ENCODE measurements at places on chromosomes 2 and 18.
A peak's percentile ranks its signal among the peaks of the same experiment; 100 is the strongest.

DNA sequence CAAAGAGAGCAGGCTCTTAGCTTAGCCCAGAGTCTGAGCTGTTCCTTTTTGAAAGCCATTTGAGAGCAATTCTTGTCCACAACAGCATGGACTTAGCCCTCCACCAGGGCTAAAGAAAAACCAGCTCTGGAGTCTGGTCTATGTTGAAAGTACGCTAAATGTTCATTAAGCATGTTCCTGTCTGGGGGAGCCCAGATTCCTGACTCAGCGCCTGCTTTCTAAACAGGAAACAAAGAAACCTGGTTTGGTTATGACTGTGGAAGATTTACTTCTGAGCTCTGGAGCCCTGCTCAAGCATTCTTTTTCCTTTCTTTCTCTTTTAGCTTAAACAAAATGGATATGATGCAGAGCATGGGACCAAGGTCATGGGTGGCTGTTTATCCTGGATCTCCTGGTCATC is 279.8 kb downstream of the RBM43 start:
- H3K36me3 ChIP-seq, result no peaks in the 10 kb centered on the region
- no peak overlapping the region for H3K4me3 ChIP-seq
- no peak overlapping the region for H3K27ac ChIP-seq
- DNase-seq, result no peak

- no peak overlapping the region for H3K4me3 ChIP-seq
- no peak overlapping the region for H3K27ac ChIP-seq
- no peak for DNase-seq
- H3K4me1 ChIP-seq, result no peaks in the 10 kb centered on the region
- peaks cover 9% of the 10 kb centered on the region for H3K27me3 ChIP-seq
Measured at GRCh38 chr2:35887146-35887545, 468.4 kb upstream of the CRIM1 start.

- no peak for DNase-seq
- H3K4me1 ChIP-seq, result no peaks in the 10 kb centered on the region
- H3K36me3 ChIP-seq, result peaks cover 1% of the 10 kb centered on the region
- H3K4me3 ChIP-seq, result no peak overlapping the region
- H3K27me3 ChIP-seq, result peaks cover 4% of the 10 kb centered on the region
Measured at GRCh38 chr2:56505885-56506284, 322.1 kb downstream of the CCDC85A start.

GRCh38 chr2:190382851-190383250 is 25.3 kb upstream of the MFSD6 start:
- H3K27me3 ChIP-seq, result no peaks in the 10 kb centered on the region
- H3K36me3 ChIP-seq, result no peaks in the 10 kb centered on the region
- no peak overlapping the region for H3K4me3 ChIP-seq
- H3K27ac ChIP-seq, result no peak overlapping the region
- DNase-seq, result no peak

GRCh38 chr2:54830546-54830945 is 107.1 kb downstream of the EML6 start:
- DNase-seq, result no peak
- H3K4me1 ChIP-seq, result no peaks in the 10 kb centered on the region
- H3K4me3 ChIP-seq, result no peak overlapping the region
- peaks cover 8% of the 10 kb centered on the region for H3K27me3 ChIP-seq
- H3K27ac ChIP-seq, result no peak overlapping the region
- H3K36me3 ChIP-seq, result no peaks in the 10 kb centered on the region

- H3K27ac ChIP-seq, result no peak overlapping the region
- no peaks in the 10 kb centered on the region for H3K36me3 ChIP-seq
- no peak overlapping the region for H3K4me3 ChIP-seq
Measured at GRCh38 chr2:68992341-68992740, 17.9 kb downstream of the GKN1 start.

- H3K36me3 ChIP-seq, result no peaks in the 10 kb centered on the region
- peaks cover 77% of the 10 kb centered on the region for H3K4me1 ChIP-seq
- no peak overlapping the region for H3K4me3 ChIP-seq
- H3K27me3 ChIP-seq, result no peaks in the 10 kb centered on the region
Measured at GRCh38 chr2:231189171-231189530, 9.3 kb upstream of the ARMC9 start.

DNA sequence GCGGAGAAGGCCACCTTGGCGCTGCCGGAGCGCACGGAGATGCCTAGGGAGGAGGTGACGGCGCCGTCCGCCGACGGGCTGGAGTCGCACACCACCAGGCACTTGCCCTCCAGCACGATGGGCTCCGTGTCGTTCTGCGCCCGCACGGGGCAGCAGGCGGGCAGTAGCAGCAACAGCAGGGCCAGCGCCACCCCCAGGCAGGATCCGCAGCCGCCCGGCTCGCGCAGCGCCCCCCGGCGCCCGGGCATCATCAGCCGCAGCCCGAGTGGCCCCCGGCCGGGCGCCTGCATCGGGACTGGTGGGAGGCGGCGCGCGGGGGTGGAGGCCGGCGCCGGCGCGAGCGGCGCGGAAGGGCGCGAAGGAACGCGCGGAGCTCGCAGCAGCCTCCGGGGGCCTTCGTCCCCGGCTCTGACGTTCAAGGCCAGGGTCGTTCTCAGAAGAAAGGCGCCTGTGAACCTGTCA is 2.2 kb downstream of the CBLN2 start:
- peaks cover 19% of the 10 kb centered on the region for H3K4me1 ChIP-seq
- H3K4me3 ChIP-seq, result no peak overlapping the region
- no peaks in the 10 kb centered on the region for H3K36me3 ChIP-seq

DNA sequence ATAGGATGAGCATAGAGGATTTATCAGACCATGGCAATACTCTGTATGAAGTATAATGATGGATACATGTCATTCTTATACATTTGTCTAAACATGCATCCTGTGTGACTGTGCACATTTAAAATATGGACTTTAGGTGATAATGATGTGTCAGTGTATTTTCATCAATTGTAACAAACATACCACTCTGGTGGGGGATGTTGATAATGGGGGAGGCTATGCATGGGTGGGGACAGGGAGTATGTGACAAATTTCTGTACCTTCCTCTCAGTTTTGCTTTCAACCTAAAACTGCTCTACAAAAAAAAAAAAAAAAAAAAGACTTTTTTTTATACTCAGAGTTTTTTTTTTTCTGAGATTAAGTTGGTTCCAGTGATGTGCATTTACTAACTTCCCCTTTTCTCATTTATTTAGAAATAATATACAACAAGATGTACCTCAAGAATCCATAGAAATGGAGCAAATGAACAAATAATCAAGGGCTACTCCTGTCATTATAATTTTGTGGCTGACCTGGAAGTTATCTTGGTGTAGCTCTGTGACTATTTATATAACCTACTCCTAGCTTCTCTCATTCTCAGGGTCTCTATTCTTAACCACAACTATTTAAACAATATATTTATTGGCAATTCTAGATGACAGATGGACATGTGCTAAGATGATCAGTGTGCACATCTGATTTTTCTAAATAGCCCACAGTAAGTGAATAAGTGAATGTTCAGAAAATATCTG is 108.9 kb upstream of the ITGA4 start:
- peaks cover 1% of the 10 kb centered on the region for H3K4me1 ChIP-seq
- DNase-seq, result no peak
- H3K27ac ChIP-seq, result no peak overlapping the region
- no peaks in the 10 kb centered on the region for H3K36me3 ChIP-seq
- H3K4me3 ChIP-seq, result no peak overlapping the region

GRCh38 chr2:216499641-216500218 is 1.1 kb downstream of the RPL37A start:
- H3K27ac ChIP-seq, result peak overlapping the region; percentile 85
- peaks cover 78% of the 10 kb centered on the region for H3K4me1 ChIP-seq
- H3K4me3 ChIP-seq, result peak overlapping the region; percentile 86
- H3K27me3 ChIP-seq, result no peaks in the 10 kb centered on the region

GRCh38 chr2:201704536-201704935 is 6.1 kb upstream of the MPP4 start:
- peaks cover 11% of the 10 kb centered on the region for H3K4me1 ChIP-seq
- H3K27ac ChIP-seq, result no peak overlapping the region
- no peak for DNase-seq
- no peaks in the 10 kb centered on the region for H3K27me3 ChIP-seq
- H3K4me3 ChIP-seq, result no peak overlapping the region

DNA sequence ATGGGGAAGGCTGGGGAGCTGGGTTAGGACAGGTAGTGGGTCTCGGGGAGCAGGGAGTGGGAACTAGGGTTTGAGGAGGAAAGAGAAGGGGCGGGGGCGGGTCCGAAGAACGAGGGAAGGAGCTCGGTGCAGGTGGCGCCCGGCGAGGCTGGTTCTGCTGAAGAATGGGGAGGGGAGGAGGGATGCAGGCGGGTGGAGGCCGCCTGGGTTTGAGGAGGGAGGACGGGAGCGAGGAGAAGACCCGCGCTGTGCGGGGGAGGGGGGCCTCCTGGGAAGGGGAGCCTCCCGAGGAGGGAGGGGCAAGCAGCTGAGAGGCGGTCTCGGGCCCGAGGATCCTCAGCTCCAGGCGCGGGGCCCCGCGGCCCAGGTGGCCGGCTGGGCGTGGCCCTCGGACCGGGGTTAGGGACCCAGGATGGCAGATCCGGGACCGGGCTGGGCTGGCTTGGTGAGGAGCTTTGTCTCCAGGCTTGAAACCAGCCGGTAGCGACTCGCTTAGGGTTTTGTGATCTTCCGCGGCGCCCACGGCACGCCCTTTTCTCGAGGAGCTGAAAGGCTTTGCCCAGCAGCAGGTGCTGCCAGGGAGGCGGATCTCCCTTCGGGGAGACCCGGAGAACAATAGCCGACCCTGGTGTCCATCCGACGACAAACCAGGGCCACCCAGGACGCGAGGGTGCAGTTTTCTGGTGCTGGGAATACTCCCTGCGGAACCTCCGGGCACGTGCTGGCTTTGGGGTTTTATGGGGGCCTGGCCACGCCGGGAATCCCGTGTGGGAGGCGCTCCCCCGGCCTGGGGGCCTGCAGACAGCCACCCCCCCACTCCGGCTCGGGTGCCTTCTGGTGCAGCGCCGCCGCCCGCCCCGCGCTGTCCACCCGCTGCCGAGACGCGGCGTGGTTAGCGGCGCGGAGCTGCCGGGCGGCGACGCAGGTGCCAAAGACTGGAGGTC is 1.4 kb downstream of the DPYSL5 start:
- peak overlapping the region; percentile 25 for H3K4me3 ChIP-seq
- no peak overlapping the region for H3K27ac ChIP-seq
- peaks cover 16% of the 10 kb centered on the region for H3K4me1 ChIP-seq
- peaks cover 55% of the 10 kb centered on the region for H3K27me3 ChIP-seq
- DNase-seq, result no peak
- no peaks in the 10 kb centered on the region for H3K36me3 ChIP-seq

- peaks cover 10% of the 10 kb centered on the region for H3K4me1 ChIP-seq
- DNase-seq, result no peak
Measured at GRCh38 chr2:159193791-159194190, 92.7 kb downstream of the WDSUB1 start.

DNA sequence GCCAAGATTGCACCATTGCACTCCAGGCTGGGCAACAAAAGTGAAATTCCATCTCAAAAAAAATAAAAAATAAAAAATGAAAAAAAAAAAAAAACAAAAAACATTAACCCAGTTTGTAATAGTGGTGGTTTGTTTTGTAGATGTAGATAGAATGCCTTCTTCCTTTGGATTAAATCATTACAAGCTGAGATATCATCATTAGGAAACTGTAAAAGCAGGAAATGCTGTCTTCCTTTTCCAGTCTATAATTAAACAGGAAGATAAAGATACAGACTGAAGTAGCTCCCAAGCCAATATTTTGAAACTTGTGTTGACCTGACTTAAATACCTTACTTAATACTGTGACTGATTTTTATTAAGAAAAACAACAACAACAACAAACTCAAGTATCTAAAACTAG is 43.1 kb downstream of the RBMS1 start:
- H3K27ac ChIP-seq, result no peak overlapping the region
- DNase-seq, result no peak
- H3K4me3 ChIP-seq, result no peak overlapping the region
- no peaks in the 10 kb centered on the region for H3K27me3 ChIP-seq

DNA sequence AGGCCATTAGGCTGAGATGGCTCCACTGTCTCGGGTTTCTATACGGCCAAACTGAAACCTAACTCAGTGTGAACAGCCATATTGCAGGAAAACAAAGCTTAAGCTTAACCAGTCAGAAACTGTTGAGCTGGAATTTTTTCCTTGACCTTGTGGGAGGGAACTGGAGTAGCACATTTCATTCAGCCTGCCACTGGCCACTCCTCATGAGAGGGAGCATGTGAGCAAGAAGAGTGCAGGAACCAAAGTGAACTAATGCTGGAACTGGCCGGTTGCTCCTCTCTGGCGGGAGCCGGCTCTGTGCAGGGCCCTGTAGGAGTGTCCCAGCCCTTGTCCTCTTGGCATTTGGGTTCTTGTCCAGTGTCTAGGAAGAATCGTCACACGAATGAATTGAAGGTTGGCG is 5.9 kb upstream of the POLE4 start:
- H3K27ac ChIP-seq, result no peak overlapping the region
- no peak overlapping the region for H3K4me3 ChIP-seq
- no peak for DNase-seq
- peaks cover 4% of the 10 kb centered on the region for H3K36me3 ChIP-seq
- no peaks in the 10 kb centered on the region for H3K27me3 ChIP-seq
- H3K4me1 ChIP-seq, result peaks cover 8% of the 10 kb centered on the region

DNA sequence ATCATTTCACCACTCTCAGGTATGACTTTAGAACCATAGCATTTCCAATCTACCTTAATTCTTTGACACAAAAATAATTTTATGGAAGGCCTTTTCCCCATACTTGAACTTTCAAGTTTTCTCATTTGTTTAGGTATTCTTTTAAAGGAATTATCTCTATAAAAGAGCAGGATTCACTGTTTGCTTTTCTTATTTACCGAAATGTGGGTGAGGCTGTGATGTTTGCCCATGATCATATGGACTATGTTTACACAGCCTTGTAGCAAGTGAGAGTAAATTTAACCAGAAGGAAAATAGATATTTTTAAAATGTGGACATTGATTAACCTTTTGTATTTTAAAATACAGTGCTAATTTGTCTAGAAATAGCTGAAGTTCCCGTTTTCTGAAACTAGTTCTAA is 26.3 kb downstream of the CAB39 start:
- no peak for DNase-seq
- H3K4me3 ChIP-seq, result no peak overlapping the region
- no peaks in the 10 kb centered on the region for H3K36me3 ChIP-seq
- no peaks in the 10 kb centered on the region for H3K27me3 ChIP-seq
- peak overlapping the region; percentile 38 for H3K27ac ChIP-seq

DNA sequence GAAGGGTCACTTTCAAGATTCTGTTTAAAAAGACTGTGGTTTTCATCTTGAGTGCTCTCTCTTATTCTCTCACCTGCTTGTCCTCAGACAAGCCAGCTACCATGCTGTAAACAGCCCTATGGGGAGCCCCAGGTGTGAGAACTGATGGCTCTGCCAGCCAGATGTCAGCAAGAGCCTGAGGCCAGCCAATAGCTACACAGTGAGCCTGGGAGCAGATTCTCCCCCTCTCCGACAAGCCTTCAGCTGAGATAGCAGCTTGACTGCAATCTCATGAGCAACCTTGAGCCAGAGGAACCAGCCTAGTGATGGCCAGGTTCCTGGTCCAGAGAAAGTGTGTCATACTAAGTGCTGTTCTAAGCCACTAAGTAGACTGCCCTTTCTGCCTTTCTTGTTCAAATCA is 272.1 kb downstream of the NAPG start:
- H3K27me3 ChIP-seq, result no peaks in the 10 kb centered on the region
- no peaks in the 10 kb centered on the region for H3K4me1 ChIP-seq
- H3K36me3 ChIP-seq, result peaks cover 26% of the 10 kb centered on the region
- DNase-seq, result no peak

GRCh38 chr2:221189431-221190067 is 382.6 kb downstream of the EPHA4 start:
- no peaks in the 10 kb centered on the region for H3K4me1 ChIP-seq
- DNase-seq, result no peak
- no peak overlapping the region for H3K27ac ChIP-seq
- no peaks in the 10 kb centered on the region for H3K36me3 ChIP-seq

GRCh38 chr2:172394002-172394401 is 33.4 kb upstream of the ITGA6 start:
- H3K27ac ChIP-seq, result peak overlapping the region; percentile 32
- peaks cover 23% of the 10 kb centered on the region for H3K4me1 ChIP-seq
- H3K36me3 ChIP-seq, result no peaks in the 10 kb centered on the region
- DNase-seq, result no peak

- H3K27me3 ChIP-seq, result no peaks in the 10 kb centered on the region
- H3K36me3 ChIP-seq, result no peaks in the 10 kb centered on the region
- H3K4me1 ChIP-seq, result no peaks in the 10 kb centered on the region
Measured at GRCh38 chr2:16561676-16562075, 104.0 kb downstream of the CYRIA start.
